ENCODE measurements at places on chromosomes 13 and 19.

- no peak for DNase-seq
Observed at GRCh38 chr19:29579308-29579910, 26.7 kb upstream of the POP4 start.

DNA sequence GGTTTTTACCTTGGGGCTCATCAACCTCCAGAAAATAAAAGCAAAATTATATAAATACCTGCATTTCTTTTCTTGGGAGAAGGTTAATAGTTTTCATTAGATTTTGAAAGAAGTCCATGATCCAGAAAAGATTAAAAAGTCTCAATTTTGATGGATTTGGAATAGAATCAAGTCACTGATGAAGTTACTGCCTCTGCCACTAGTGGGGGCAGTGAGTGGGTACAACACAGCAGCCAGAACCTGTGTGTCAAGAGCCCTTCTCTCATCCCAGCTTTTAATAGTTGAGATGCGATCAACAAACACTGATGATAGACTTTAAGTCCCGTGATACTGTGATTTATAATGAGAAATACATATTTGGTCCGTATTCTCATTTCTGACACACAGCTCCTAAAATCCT is 686.7 kb downstream of the DIAPH3 start:
- DNase-seq: no peak

DNA sequence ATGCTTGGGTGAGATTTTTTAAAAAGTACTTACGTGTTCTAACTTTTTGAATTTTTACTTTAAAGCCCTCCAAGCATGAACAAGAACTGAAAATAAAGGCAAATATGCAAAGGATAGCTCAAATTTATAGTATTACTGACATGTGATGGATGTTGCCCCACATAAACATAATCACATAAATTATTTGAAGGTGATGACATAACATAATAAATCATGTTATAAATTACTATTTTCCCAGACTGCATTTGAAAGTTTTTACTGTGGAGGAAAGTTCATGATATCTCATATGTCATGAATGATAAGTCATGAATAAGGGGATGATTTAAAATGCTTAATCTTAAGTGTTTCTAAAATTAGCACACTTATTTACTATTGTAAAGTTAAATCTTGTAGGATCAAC is 705.7 kb upstream of the SLITRK1 start:
- DNase-seq: no peak

DNA sequence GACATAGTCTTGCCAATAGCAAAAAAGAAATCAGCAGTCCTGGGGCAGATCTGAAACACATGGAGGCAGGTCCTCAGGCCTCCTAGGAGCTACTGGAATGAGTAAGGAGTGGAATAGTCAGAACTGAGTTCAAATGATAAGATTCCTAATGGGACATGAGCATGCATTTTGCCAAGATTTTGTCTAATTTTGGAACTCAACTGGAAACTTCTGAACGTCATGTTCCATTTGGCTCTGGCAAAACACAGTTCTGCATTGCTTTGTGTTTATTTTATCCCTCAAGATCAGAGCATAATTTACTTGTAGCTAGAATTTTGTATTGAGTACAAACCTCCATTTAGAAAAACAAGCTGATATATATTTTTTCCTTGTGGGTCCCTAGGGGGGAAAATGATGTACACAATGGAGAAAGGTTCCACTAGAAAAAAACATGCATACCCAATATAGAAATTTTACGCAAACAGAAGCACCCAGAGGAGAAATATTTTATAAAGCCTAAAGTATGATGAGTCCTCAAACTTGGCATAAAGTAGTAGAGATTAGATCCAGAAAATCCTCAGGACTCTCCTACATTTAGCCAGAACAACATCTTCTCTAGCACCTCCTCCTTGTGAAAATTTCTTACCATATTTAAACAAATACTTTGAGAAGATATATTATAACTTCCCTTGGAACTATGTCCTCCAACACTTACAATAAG is 149.0 kb upstream of the SERP2 start:
- no peak for DNase-seq

DNA sequence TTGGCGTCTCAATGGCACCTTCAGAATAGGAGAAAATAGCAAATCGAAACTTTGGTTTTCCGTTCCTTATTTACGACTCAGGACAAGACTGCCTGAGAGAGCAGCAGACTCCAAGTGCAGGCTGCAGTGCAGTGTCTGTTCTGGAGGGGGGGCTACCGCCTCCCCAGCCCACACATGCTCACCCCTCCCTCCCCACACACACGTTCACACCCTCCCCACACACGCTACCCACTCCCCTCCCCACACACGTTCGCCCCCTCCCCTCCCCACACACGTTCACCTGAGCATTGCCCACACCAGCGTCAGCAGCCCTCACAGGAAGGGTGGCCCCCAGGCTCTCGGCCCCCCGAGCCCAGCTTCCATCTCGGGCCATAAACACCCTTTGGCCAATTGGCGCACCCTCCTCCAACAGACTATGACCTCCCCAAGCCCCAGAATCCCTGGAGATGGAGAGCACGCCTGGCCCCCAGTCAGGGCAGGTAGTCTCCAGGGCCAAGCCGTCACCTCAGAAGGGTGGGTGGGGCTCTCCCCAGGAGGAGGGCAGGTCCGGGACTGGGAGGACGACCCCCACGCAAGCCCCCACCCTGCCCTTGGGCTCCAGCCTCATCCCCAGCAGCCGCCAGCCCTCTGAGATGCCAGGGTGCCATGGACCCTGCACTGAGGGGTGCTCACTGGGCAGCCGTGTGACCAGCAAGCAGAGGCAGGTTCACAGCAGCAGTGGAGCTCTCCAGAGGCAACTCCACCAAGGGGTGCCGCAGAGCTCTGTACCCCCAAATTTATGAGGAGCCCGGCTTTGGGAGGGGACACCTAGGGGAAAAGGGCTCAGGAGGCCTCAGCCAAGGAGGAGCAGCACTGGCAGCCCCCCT is 27.5 kb downstream of the RASA3 start:
- DNase-seq: no peak

DNA sequence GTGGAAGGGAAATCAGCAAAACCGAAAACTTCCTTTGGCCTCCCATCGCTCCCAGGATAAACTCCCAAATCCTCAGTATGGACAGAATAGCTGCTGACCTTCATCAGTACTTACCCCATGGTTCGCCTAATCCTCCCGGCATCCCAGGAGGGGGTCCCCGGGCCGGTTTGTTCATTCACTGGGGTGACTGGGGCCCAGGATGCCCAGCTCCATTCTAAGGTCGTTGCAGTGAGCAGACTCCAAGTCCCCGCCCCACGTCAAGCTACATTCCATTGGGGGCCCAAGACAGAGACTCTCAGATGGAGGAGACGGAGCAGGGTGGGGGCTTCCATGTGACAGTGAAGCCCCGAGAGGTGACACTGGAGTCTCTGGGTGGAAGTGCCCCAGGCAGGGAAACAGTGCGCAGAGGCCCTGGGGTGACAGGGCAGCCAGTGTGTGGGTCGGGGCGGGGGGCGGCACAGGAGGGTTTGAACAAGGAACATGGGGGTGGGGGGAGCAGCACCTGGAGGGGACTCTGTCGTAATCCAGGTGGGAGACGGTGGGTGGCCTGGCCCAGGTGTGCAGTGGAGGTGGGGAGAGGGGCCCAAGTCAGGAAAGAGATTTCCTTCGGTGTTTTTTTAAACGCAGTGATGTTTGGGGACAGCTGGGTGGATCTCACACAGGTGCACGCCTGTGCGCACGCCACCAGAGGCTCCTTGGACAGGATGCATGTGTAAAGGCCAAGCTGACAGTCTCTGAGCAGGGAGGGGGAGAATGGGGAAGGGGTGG is 5.1 kb downstream of the SSBP4 start:
- DNase-seq: no peak

DNA sequence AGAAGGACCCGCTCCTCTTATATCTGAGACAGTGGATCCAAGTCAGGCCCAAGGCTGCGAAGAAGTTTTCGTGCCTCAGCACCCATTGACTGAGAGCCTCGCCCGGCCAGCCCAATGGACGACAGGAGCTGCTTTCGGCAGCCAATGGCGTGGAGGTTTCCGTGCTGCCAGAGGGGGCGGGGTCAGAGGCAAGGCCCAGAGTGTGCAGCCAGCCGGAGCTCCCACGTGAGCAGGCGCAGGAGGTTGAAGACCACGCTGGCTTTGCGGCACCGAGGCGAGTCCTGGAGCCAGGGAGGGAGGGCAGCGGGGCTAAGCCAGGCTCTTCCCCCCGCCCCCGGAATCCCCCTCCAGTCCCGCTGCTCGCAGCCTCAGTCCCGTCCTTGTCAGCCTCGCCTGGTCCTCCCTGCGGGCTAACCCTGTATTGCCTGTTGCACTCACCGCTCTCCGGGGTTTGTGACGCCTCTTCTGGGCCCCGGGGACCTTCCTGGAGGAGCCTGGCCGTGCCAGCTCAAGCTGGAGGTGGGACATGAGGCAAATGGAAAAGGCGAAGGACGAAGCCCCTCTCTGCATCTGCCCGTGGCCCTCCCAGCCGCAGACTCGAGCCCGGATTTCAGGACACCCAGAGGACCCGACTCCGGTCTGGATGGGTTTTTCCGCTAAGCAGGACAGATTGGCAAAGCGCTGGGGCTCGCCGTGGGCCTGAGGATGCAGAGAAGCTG is 1.5 kb downstream of the IFNL4 start:
- DNase-seq: peak; percentile 10

- DNase-seq: peak; percentile 4
Observed at GRCh38 chr19:46955813-46956371, 63.7 kb upstream of the NPAS1 start.

DNA sequence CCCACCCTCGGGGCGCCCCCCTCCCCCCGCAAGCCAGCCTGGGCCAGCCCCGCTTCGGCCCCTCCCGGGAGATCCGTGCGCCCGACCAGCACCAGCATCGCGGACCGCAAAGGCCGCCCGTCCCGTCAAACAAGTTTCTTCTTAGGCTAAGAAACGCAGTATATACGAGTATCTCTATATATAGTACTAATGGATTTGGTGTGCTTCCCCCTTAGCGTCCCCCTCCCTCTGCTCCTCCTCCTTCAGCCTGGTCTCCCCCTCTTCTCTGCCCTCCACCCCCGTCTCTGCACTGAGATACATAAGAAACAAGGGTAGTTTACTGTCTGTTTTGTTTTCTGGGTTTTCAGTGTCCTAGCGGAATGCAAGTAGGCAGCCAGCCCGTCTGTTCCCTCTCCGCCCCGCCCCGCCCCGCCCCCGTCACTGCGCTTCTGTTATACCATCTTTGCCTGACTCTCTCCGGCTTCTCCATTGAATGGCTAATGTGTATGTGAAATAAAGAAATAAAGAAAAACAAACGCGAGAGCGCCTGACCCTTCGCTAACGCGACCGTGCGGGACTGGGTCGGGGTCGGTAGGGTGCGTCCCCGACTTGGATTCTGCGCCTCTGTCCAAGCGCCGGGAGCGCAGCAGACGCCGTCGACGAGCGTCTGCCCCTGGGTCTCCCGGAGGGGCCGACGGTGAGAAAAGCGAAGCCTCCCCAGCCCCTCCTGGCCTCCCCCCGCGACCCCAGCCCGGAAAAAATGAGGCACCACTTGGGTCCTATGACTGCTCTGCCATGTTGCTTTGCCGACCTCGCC is 4.2 kb downstream of the LYL1 start:
- no peak for DNase-seq

DNA sequence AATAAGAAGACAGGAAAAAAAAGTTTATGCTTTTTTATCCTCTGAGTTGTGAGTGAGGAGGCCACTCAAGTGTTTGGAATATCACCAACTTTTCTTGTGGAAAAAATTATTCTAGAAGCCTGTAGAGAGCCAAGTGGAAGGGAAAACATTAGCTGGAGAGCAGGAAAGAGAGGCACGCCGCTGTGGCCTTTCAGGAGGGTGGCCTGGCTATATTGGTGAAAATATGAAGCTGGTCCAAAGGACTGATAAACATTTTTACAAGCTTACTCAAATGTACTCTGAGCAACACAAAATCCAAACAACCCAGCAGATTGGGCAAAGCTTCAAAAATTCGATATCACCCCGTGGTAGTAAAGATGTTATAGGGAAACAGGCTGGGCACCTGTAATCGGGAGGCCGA is 2.3 kb upstream of the EIF3G start:
- DNase-seq: no peak

DNA sequence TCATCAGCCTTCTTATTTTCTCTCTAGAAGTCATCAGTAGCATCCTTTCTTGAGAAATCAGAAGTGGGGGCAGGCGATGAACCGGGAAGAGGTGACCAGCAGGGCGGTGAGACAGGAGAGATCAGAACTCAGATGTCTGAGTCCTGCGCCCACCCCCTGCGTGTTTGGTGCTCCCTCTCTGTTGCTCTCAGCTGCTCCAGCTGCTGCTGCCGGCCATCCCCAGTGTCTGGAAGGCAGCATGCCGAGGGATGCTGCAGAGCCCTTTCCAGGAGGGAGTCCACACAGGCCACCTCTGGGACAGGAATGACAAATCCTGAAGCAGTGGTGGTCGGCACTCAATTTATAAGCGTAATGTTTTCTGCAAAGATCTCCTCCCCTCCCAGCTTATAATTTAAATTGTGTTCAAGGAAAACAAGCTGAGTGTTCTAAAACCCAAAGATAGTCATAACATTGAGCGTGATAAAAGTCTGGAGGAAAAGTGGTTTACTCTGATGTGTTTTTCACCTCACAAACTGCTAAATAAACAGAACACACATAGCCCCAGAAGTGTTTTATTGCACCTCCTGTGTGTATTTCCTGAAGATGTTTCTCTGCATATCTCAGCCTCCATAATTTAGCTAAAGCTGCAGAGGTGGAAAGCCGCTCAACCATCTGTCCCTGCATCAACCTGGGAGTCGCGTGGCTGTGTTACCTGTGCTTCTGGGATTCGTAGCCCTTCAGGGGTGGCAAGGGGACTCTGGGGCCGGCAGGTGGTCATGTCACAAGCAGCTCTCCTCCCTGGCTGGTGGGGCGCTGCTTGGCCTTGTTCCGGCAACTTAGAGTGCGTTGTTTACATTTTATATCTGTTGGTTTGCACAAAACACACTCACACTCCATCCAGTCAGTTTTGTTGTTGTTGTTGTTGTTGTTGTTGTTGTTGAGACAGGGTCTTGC is 191.2 kb downstream of the USP12 start:
- no peak for DNase-seq

DNA sequence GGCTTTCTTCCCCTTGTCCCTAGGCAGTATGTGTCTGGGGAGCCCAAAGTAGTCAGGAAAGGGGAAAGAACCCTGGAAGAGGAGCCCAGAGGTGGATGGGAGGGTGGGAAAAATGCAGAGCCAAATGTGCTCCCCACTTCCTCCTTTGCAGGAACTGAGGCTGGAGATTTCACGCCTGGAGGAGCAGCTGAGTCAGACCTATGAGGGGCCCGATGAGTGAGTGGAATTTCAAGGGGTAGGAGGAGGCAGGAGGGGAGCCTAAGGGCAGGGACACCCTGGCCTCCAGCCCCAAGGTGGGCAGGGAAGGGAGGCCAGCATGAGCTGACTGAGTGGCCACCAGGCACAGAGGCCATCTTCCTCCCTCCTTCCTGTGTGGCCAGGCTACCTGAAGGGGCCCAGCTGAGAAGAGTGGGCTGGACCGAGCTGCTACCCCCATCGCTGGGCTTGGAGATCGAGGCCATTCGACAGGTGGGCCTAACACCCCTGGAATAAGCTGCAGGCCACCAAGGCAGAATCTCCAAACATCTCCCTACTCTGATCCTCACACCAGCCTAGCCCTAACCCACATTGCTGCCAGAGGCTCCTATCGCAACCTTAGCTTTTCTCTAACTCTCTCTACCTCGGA is 14.3 kb downstream of the PTH2 start:
- no peak for DNase-seq
